GDM1 (cell line): ENCODE measurements at places on chromosomes 1 and 21.

DNA sequence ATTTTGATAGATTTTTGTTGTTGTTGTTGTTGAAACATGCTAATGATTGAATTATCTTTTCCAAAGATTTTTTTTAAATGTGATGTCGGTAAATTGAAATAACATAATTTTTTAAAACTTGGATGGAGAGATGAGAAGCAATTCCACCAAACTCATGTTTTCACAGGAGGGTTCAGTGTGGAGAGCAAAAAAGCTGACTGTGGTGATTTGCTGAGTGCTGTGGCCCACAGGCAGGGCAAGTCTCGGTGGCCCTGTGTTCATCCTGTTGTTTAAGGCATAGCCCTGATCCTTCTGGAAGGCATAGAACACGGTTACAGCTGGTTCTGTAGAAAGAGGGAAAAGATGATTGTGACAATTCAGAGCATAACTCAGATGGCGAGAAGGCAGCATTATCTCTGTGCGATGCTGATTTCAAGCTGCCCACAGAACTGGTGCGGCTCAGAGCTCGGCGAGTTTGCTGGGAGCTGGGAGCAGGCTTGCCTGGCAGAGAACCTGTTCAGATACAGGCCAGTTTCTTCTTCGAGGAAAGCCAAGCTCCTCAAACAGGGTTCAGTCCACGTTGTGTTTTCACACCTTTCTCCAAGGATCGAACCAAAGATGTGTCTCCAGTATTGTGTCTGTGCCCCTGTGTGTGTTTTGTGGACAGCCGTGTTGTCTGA is 127.1 kb downstream of the HUNK start:
- DNase-seq, result no peak

DNA sequence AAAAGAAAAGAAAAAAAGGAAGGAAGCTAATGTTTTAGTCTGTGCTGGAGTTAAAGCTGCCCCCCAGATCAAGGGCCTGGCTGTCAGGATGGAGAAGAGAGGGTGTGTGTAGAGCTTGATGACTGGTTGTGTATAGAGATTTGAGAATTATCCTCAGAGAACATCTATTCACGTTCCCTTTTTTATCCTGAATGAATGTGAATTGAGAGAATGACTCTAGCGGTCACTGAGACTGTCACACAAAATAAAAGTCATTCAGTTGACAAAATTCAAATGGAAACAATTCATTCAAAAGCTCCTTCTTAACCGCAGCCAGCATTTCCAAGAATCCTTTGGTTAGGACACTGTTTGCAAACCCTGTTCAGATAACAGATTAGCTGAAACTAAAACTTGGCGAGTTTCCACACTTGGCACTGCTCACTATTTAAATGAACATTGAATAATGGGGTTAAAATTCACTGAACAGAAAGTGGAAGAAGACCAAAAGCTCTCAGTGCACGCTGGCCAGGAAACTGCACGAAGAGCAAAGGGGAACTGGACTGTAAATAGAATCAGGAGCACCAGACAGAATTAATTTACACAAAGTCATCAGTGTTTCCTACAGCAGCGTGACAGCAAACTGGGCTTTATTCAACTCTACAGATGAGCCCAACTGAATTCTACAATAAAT is 13.6 kb upstream of the FAM89A start:
- DNase-seq, result peak; percentile 39

DNA sequence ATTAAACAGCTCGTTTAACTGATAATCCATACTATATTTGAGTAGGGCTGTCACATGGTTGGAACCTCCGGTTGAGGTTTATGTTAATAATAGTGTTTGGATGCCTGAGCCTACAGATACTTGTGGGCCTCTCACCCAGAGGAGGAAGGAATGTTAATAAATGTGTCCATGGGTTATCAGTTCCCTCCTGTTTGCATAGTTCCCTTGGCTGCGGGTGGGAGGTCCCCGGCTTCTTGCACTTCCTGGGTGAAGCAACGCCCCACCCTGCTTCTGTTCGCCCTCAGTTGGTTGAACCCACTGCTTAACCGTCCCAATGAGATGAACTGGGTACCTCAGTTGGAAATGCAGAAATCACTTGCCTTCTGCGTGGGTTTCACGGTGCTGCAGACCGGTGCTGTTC is 23.6 kb upstream of the GBP1 start:
- no peak for DNase-seq

DNA sequence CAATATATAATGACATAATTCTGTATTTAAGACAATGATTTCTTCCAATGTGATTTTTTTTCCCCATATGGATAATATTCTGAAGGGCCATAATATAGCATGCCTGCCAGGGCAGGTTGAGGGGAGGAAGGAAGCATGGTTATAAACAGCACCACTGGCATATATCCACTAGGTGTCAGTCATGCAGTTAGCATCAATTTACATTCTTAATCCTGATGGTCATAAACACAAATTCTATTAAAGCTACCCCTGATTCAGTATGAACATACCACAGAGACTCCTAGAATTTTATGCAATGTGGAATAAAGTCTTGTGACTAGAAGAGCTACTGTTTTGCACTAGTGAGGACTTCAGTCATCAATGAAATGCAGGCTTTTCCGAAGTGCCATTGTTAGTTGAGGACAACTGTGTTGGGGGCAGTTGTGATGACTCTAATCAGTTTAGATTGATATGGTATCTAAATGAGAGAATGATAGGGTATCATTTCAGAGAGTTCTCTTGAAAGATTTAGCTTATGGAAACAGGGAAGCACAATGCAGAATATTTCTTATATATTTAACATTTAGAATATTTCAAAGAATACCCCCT is 342.7 kb upstream of the NR5A2 start:
- peak; percentile 30 for DNase-seq

- peak; percentile 38 for DNase-seq
These were observed 8.2 kb upstream of the TARBP1 start for GRCh38 chr1:234486858-234487840.

DNA sequence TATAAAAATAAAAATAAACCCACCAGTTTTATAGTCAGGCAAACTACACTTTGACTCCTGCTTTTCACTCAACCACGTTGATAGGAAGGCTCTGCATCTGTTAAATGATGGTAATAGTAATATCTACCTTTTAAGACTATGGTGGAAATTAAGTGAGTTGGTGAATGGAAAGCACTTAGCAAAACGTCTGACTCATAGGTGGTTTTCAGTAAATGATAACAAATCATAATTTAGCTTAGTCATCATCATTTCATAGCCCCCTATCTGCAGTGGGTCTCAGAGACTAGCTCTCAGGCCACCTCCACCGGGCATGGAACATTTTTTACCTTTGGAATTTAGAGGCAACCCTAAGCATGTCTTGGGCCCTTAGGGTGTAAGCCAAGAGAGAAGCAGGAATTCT is 160.0 kb downstream of the PDE4B start:
- DNase-seq, result no peak

DNA sequence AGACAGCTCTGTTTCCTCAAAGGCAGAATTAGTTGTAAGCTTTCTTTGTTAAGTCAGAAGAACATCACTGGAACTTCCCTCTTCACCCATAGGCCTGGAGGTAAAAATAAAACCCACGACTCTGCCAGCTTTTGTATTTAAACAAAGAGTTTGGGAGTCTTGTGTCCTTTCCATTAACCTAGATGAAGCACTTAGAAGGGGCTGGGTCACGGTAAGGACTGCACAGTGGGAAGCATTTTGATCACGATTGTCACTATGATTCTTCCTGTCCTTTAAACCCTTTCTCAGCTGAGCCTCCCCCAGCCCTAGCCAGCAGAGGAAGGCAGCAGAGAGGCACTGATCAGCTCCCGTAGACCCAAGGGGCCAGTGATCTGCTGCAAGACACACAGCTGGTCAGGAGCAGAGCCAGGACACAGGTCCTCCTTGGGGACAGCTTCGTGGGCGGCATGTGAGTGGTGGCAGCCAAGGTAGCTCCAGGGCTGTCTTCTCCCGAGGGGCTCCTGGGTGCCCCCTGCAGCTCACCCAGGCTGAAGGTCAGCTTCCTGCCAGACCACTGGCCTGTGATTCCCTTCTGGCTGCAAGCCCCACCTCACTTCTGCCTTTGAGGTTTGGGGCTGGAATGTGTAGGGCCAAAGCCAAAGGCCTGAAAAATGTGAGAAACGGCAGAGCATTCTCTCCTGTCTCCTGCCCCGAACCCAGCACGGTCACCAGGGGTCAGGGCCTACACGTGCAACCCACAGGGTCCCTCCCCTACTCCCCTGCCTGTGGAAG is 4.0 kb upstream of the LAPTM5 start:
- no peak for DNase-seq

- no peak for DNase-seq
These were observed 8.4 kb downstream of the C1orf115 start for GRCh38 chr1:220698607-220699016.

- DNase-seq, result no peak
These were observed 178.2 kb upstream of the CAMK1G start for GRCh38 chr1:209405183-209405814.

DNA sequence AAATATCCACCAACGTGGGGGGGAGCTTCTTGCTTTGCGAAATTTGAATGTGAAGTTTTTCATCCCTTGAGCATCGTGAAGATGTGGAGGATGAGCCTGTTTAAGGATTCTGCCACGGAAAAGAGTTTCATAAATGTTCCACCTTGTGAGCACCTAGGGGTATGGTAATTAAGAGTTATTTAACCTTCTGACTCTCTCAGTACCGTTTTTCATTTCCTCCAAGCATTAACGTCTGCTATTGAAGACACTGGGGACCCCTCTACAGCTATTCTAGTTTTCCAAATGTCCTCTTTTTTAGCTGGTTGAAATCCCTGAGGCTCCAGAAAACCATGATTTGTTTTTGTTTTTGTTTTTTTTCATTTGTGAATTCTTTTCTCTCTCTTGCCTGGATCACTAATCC is 79.1 kb upstream of the GALNT2 start:
- DNase-seq, result no peak

DNA sequence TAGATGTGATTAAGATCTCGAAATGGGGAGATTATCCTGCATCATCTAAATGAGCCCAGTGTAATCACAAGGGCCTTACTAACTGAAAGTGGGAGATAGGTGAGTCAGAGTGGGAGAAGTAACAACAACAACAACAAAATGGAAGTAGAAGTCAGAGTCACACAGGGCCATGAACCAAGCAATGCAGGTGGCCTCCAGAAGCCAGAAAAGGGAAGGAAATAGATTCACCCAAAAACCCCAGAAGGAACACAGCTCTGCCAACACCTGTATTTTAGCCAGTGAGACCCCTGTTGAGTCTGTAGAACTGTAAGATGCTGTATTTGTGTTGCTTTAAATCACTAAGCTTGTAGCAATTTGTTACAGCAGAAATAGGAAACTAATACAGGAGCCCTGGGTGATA is 4.1 kb downstream of the TAGLN2 start:
- no peak for DNase-seq

DNA sequence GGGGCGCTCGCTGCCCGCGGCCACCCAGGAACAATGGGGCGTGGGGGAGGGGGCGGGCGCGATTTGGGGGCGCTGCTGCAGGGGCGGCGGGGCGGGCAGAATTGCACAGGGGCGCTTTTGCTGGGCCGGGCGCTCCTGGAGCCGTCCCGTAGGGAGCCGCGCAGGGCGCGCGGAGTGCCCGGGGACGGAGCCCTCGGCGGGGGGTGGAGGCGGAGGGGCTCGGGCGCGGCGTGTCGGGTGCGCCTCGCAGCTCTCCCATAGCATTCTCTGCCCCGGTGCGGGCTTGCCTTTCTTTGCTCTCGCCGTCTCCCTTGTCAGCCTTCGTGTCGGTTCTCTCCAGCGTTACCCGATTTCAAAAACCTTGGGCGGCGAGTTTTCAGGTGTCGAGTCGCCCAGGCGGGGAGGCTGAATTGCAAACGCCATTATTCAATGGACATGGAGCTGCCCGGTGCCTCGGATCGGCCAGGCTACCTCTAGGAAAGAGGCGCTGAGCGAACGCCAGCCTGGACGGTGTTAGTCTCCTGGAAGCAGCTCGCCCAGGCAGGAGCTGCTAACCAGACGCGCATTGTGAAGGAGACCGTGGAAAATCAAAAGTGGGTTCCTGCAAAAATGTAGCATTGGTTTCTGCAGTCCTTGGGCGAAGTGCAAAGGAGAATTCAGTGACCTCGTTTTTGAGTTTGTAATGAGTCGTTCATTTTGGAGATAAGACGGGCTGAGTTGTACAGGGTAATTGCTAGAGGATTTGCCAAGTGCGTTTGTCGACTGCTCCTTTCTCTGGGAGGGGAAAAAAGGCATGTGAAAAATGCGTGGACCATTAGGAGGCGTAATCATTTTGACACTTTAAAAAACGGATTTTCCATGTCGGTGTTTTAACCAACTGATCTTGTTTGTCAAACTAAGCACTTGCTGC is 626 bp downstream of the CXADR start:
- no peak for DNase-seq

DNA sequence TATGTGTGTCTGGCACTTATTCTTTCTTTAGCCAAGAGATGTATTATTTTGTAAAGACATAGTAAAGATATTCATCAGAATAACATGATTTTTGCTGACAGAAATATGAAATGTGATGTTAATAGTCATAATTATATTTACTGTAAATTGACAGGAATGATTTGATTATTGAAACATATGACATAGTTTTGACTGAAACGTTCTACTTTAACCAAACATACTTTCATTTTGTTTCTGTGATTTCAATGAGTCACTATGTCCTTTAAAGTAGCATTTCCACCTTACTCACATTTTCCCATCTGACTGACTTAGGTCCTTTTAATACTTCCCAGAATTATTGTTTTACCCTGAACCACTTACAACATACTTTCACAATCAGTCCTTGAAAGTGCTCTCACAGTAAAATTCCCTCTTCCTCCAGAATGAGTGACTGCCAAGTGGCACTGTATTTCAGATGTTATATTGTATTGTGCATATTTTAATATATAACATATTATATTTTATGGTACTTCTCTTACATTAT is 437.9 kb downstream of the NCAM2 start:
- no peak for DNase-seq

GRCh38 chr21:37183749-37184148 is 83.4 kb downstream of the VPS26C start:
- no peak for DNase-seq

DNA sequence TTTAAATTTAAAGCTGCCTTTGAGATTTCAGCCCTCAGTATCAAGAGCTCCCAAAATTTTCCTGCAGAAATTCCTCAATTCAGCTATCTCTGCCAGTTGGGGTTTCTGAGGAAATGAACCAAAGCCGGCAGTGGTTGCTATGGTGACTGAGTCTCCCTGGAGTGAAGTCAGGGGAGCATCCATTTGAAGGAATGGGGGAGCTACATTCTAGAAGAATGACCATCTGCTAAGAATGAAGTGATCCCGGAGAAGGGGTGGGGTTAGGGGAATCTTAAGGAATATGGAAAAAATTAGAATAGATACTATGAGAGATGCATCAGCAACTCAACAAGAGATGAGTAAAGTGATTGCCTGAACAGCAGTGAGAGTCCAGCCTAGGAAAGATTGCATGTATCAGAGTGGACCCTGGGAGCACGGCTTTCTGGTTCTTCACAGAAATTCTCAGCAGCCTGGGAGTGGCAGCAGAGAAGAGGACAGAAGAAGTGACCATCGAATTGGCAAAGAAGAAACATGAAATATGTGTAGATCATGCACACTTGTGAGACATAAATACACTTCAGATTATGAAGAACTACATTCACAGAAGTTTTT is 94.7 kb downstream of the CHD1L start:
- no peak for DNase-seq

DNA sequence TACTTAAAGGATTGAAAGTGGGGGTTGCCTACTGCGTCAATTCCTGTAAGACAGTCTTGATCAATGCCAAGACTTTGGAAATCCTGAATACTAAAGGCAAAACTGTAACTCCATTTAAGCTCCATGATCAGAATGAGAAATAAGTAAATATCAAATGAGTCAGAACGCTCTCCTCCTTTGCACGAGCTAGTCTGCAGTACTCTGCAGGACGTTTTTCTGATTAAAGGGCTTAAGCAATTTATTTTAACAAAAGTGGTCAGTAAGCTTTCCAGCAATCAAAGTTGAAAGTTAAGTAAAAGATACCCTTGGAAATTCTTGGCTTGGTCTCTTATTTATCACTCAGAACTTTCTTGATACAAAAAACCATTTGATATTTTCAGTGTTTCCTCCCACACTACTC is 35.7 kb upstream of the ARHGAP29 start:
- no peak for DNase-seq
